RPMI7951 (cell line): ENCODE measurements at places on chromosomes 5 and 9. TPM values are rescaled to one million over a fixed set of nuclear protein-coding genes. Genes with fewer than 3 reads are reported as not detected.

Gene PCDHA4
- total RNA-seq = under 0.01 and 0.12 TPM in 2 replicates

Gene SHC3
- total RNA-seq = 1.7 and 2.1 TPM in 2 replicates

Gene IFNA21
- not detected in 2 replicates for total RNA-seq

Gene SYNPO
- 0.98 and 1.4 TPM in 2 replicates for total RNA-seq

Gene BTNL8
- 0.12 and 0.29 TPM in 2 replicates for total RNA-seq

Gene PTGDS
- 0.24 TPM in 1 of 2 replicates, not detected in the other for total RNA-seq

Gene ELAVL2
- total RNA-seq = 0.98 and 1.1 TPM in 2 replicates

Gene TAS2R1
- total RNA-seq = not detected in 2 replicates

Gene SPINK4
- total RNA-seq = not detected in 2 replicates

Gene CACNA1B
- not detected in 2 replicates for total RNA-seq

Gene IFT74
- 15.7 and 20.2 TPM in 2 replicates for total RNA-seq

Gene NXNL2
- total RNA-seq = 1.1 and 1.4 TPM in 2 replicates

Gene EIF4E1B
- not detected in 2 replicates for total RNA-seq

Gene ALDOB
- total RNA-seq = not detected in 2 replicates

Gene SPACA9
- total RNA-seq = 3.3 and 5.6 TPM in 2 replicates

Gene EDIL3
- total RNA-seq = 45.8 and 58.4 TPM in 2 replicates

Gene LEAP2
- total RNA-seq = 0.29 and 0.84 TPM in 2 replicates

Gene PAEP
- total RNA-seq = 0.39 TPM in 1 of 2 replicates, not detected in the other

Gene SLC44A1
- 49.6 and 50.3 TPM in 2 replicates for total RNA-seq

Gene GRXCR2
- not detected in 2 replicates for total RNA-seq

Gene NFIB
- 6.4 and 9.1 TPM in 2 replicates for total RNA-seq

Gene ECM2
- total RNA-seq = 0.39 and 0.72 TPM in 2 replicates

Gene PCDHGA7
- 4.6 and 5.5 TPM in 2 replicates for total RNA-seq

Gene CBY3
- total RNA-seq = not detected in 2 replicates

Gene HRCT1
- total RNA-seq = 0.20 TPM in 1 of 2 replicates, not detected in the other

Gene CARTPT
- total RNA-seq = not detected in 2 replicates

Gene CNTNAP3
- total RNA-seq = 0.12 and 0.39 TPM in 2 replicates

Gene MAP3K1
- 12.1 and 14.2 TPM in 2 replicates for total RNA-seq

Gene C9
- total RNA-seq = not detected in 2 replicates

Gene GNPDA1
- total RNA-seq = 53.5 and 70.5 TPM in 2 replicates

Gene STK10
- total RNA-seq = 20.1 and 21.1 TPM in 2 replicates

Gene ANKRD20A1
- total RNA-seq = not detected in 2 replicates

Gene ASB6
- 10.3 and 12.2 TPM in 2 replicates for total RNA-seq

Gene IL13
- total RNA-seq = not detected in 2 replicates

Gene SOX30
- not detected in 2 replicates for total RNA-seq

Gene DOCK2
- total RNA-seq = 12.5 and 13.0 TPM in 2 replicates

Gene CCNJL
- total RNA-seq = 2.3 and 3.0 TPM in 2 replicates

Gene MOB3B
- total RNA-seq = under 0.01 TPM in 1 of 2 replicates, not detected in the other

Gene CMYA5
- total RNA-seq = 0.12 and 0.20 TPM in 2 replicates

Gene POU5F2
- total RNA-seq = 0.10 and 0.24 TPM in 2 replicates

Gene FOXD4L6
- total RNA-seq = not detected in 2 replicates

Gene FOXD4L4
- 0.20 TPM in 1 of 2 replicates, not detected in the other for total RNA-seq

Gene CYLC2
- total RNA-seq = not detected in 2 replicates

Gene PLPP7
- total RNA-seq = 11.4 and 13.5 TPM in 2 replicates

Gene SLC6A7
- not detected in 2 replicates for total RNA-seq

Gene SSBP2
- 23.5 and 27.6 TPM in 2 replicates for total RNA-seq
